ENCODE measurements at places on chromosomes 6 and 20. TPM values are rescaled to one million over a fixed set of nuclear protein-coding genes. Genes with fewer than 3 reads are reported as not detected.

DNA sequence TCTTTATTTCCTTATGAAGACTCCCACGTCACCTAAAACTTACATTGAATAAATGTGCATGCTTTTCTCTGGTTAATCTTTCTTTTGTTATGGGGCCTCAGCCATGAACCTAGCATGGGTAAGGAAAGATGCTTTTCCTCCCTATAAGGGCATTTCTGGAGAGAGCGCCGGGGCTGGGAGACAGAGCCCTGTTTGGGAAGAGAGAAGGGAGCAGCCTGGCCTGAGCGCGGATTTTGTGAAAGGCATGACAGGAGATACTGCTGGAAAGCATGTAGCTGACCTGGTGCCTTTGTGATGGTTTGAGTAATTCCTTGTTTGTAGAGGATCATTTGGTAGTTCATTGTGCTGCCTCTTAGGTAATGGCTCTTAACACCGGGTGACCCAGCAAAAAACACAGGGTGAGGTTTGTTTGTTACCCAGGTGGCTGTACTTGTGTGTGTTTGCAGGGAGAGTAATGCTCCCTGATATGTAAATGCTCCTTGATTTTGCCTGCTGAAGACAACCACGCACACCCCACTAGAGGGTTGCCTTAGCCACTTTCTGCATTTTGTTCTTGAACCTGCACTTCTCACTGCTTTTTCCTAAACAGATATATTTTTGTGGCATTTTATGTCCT is 59.2 kb downstream of the ANKRD6 start:
- no peak for DNase-seq
- H3K4me1 ChIP-seq = no peaks in the 10 kb centered on the region
- H3K27ac ChIP-seq = no peak overlapping the region
- H3K4me3 ChIP-seq = no peak overlapping the region
- no peaks in the 10 kb centered on the region for H3K27me3 ChIP-seq
- no peaks in the 10 kb centered on the region for H3K36me3 ChIP-seq

GRCh38 chr6:69423785-69424184 is 373.0 kb downstream of the LMBRD1 start:
- H3K36me3 ChIP-seq = no peaks in the 10 kb centered on the region
- H3K27ac ChIP-seq = no peak overlapping the region
- DNase-seq = no peak
- H3K27me3 ChIP-seq = no peaks in the 10 kb centered on the region
- H3K4me1 ChIP-seq = no peaks in the 10 kb centered on the region

GRCh38 chr20:58328836-58329235 is 19.3 kb downstream of the RAB22A start:
- H3K27ac ChIP-seq = peak overlapping the region; percentile 29
- H3K27me3 ChIP-seq = no peaks in the 10 kb centered on the region
- no peak overlapping the region for H3K4me3 ChIP-seq
- peaks cover 18% of the 10 kb centered on the region for H3K4me1 ChIP-seq
- H3K36me3 ChIP-seq = peaks cover 3% of the 10 kb centered on the region

The PPP1R3D gene
- total RNA-seq = 5.2 TPM

DNA sequence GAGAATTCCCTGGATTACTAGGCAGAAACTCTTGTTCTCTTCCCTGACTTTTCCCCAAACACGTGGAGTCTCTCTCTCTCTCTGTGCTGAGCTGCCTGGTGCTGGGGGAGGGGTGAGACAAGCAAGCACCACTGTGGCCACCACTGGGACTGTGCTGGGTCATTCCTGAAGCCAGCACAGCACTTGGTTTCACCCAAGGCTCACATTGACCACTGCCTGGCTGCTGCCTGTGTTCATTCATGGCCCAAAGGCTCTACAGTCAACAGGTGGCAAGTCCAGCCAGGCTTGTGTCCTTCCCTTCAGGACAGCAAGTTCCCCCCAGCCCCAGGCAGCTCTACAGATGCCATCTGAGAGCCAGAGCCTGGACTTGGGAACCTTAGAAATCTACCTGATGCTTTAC is 92.2 kb downstream of the CTNNBL1 start:
- H3K4me1 ChIP-seq = peaks cover 2% of the 10 kb centered on the region
- H3K36me3 ChIP-seq = peaks cover 10% of the 10 kb centered on the region
- no peak for DNase-seq
- H3K4me3 ChIP-seq = no peak overlapping the region
- no peak overlapping the region for H3K27ac ChIP-seq

The CGA gene
- 4.3 TPM for total RNA-seq

DNA sequence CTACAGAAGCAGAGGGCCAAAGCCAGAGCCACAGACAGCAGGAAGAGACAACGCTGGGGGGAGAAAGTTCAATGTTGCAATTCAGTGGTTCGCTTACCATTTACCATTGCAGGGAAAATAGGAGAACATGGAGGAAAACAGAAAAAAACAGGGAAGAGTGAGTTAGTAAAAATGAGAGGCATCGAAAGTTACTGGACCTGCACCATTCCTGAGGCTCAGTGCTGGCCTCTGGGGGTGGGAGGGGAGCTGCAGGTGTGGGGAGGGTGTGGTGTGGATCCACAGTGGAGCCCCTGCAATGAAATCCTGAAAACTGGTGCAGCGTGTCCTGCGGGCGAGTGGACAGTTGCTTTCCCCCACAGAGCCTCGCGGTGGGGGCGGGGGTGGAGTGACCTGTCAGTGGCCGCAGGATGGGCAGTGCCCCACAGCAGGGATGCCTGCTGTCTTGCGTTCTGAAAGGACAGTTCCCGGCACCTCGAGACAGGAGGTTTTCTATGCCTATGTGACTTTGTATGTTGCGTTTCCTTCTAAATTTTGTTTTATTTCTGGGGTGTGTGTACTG is 5.7 kb downstream of the TMEM181 start:
- no peak overlapping the region for H3K4me3 ChIP-seq
- peaks cover 14% of the 10 kb centered on the region for H3K4me1 ChIP-seq
- no peaks in the 10 kb centered on the region for H3K36me3 ChIP-seq
- H3K27me3 ChIP-seq = no peaks in the 10 kb centered on the region

DNA sequence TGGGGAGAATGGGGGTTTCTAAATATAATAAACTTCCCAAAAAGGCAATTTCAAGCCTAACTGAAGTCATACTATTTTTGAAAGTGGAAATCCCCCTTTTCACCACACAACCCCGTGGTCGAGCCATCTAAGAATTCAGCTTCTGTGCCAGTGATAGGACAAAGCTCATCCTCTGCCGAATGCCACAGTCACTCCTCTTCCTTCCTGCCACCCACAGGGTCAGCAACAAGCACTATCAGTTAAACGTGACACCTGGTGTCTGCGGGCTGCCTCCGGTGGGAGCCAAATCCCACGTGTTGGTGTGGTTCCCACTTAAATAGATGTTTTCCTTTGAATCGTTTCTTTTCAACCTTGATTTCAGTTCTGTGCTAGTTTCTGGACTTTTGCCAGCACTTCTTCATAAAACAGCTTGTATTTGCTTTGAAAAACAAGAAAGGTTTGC is 60.7 kb downstream of the TNFAIP3 start:
- H3K4me3 ChIP-seq = no peak overlapping the region
- peaks cover 12% of the 10 kb centered on the region for H3K4me1 ChIP-seq
- H3K27me3 ChIP-seq = no peaks in the 10 kb centered on the region
- H3K27ac ChIP-seq = peak overlapping the region; percentile 31

DNA sequence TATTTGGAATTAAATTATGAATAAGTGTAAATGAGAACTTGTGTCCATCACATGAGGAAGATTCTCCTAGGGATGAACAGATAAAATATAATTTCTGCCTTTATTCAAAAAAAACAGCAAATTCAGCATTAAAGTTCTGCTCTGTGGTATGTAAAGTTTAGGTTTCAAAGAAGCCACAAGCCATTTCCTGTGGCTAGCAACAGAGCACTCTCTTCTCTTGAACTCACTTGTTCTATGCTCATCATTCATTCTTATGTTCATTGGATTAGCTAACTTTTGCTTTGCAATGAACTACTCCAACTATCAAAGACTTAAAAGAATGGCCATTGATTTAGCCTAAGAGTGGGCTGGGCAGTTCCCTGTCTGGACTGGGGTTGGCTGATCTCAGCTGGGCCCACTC is 20.8 kb upstream of the SNRPB2 start:
- no peaks in the 10 kb centered on the region for H3K27me3 ChIP-seq
- H3K36me3 ChIP-seq = no peaks in the 10 kb centered on the region
- peaks cover 13% of the 10 kb centered on the region for H3K4me1 ChIP-seq
- no peak overlapping the region for H3K27ac ChIP-seq

The CNBD2 gene
- total RNA-seq = 5.5 TPM

DNA sequence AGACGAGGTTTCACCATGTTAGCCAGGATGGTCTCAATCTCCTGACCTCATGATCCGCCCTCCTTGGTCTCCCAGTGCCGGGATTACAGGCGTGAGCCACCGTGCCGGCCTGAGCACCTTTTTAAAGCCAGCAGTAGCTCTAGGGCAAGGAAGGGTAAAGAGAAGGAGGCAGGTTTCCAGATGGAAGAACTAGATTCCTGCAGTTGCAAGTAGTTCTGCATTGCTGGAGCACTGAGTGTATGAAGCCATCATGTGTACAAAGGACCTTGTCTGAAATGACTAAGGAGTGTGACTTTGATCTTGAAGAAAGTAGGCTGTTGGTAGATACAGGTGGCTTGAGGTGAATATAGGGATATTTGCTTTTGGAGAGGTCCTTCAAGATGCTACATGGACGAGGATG is 4.2 kb downstream of the OR2A4 start:
- H3K27ac ChIP-seq = no peak overlapping the region
- no peaks in the 10 kb centered on the region for H3K27me3 ChIP-seq
- H3K4me1 ChIP-seq = no peaks in the 10 kb centered on the region
- H3K36me3 ChIP-seq = no peaks in the 10 kb centered on the region
- no peak overlapping the region for H3K4me3 ChIP-seq
- DNase-seq = no peak

The SLC35F1 gene
- total RNA-seq = 1.9 TPM

The NFATC2 gene
- total RNA-seq = 3.8 TPM

DNA sequence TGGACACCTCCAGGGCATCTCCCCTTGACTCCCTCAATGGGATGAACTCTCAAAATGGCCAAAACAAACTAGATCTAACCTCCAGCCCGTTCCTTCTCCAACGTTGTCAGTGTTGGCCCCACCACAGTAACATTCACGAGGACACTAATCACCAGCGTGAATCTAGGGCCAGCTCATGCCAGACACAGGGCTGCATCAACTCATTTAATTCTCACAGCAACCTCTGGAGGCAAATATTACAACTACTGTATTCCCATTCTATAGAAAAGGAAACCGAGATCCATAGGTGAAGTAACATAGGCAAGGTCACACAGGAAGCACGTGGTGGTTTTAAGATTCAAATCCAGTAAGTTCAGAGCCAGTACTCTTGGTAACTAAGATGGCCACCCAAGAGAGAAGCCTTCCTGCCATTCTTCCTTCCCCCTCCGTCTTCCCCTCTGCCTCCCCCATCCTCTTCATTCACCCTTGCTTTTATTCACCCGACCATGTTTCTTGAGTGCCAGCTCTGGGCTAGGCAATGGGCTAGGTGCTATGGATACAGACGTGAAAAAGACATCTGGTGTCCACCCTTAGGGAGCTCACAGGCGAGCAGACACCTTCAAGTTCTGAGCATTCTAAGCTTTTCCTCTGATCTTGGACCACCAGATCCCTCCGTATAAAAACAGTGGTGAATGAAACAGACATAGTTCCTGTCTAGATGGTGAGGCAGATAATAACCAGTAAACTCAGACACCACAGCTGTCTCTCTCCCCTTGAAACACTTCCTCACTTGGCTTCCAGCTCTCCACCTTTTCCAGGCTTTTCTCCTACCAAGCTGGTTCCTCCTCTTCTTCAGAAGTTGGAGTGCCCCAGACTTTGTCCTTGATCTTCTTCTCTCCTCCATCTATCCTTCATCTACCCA is 9.6 kb downstream of the CCM2L start:
- no peaks in the 10 kb centered on the region for H3K36me3 ChIP-seq
- no peak overlapping the region for H3K27ac ChIP-seq
- H3K27me3 ChIP-seq = peaks cover 38% of the 10 kb centered on the region
- DNase-seq = no peak

The CRISP2 gene
- not detected for total RNA-seq

DNA sequence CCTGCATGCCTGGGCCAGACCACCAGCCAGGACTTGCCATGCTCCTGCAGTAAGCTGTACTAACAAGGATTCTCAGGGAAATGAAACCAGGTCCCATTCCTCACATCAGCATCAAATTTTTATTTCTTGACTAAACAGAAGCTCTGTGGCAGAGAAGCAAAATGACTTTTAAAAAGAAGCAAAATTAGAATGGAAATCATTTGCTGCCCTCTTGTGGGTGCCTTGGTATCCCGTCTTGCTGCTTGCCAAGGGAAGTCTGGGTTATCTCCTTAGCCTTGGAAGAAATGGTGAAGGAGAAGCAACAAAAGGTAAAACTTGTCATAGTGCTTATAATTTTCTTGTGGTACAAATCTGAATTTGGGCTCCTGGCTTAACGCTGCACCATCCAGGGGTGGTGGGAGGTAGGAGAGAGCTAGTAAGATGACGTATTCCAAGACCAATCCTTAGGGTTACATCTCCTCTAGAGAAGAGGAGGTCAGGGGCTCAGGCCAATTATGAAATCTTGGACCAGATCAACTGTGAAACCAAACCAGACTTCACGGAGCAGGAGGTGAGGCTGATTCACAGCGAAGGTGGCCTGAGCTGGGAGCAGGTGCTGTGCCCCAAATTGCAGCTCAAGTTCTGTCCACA is 107.5 kb downstream of the FAXC start:
- H3K4me1 ChIP-seq = no peaks in the 10 kb centered on the region
- H3K27me3 ChIP-seq = no peaks in the 10 kb centered on the region
- no peak overlapping the region for H3K27ac ChIP-seq
- no peaks in the 10 kb centered on the region for H3K36me3 ChIP-seq
- DNase-seq = peak; percentile 8

DNA sequence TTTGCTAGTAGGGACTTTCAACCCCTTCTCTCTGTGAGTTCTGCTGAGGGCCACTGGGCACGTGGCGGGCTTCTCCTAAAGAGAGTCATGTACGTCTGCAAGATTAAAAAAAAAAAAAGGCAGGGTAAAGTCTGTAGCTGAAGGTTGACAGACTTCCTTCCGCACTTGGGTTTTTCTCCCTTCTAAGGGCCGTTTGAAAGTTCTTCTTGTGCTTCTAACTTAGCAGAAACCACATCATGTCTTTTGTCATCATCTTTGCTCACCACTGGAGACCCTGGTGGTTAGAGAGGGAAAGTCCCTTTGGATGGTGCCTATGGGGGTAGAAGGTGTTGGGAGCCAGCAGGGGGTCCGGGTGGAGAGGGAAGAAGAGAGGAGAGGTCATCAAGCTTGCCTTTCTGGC is 31.4 kb downstream of the PRDM1 start:
- no peak overlapping the region for H3K4me3 ChIP-seq
- H3K27me3 ChIP-seq = no peaks in the 10 kb centered on the region
- no peak overlapping the region for H3K27ac ChIP-seq
- peak; percentile 19 for DNase-seq

- peaks cover 13% of the 10 kb centered on the region for H3K36me3 ChIP-seq
- no peaks in the 10 kb centered on the region for H3K27me3 ChIP-seq
- peak; percentile 21 for DNase-seq
- H3K4me3 ChIP-seq = no peak overlapping the region
Observed at GRCh38 chr20:19813846-19814640, 56.0 kb downstream of the RIN2 start.

The ADGRF1 gene
- not detected for total RNA-seq

Measured in muscle of leg (tissue), 16 donors.